ENCODE measurements at places on chromosomes 6 and 20. TPM values are rescaled to one million over a fixed set of nuclear protein-coding genes. Genes with fewer than 3 reads are reported as not detected.

The CFAP61 gene
- total RNA-seq, result not detected

- no peak for DNase-seq
These were observed 669 bp upstream of the TMEM30A start for GRCh38 chr6:75285283-75285639.

DNA sequence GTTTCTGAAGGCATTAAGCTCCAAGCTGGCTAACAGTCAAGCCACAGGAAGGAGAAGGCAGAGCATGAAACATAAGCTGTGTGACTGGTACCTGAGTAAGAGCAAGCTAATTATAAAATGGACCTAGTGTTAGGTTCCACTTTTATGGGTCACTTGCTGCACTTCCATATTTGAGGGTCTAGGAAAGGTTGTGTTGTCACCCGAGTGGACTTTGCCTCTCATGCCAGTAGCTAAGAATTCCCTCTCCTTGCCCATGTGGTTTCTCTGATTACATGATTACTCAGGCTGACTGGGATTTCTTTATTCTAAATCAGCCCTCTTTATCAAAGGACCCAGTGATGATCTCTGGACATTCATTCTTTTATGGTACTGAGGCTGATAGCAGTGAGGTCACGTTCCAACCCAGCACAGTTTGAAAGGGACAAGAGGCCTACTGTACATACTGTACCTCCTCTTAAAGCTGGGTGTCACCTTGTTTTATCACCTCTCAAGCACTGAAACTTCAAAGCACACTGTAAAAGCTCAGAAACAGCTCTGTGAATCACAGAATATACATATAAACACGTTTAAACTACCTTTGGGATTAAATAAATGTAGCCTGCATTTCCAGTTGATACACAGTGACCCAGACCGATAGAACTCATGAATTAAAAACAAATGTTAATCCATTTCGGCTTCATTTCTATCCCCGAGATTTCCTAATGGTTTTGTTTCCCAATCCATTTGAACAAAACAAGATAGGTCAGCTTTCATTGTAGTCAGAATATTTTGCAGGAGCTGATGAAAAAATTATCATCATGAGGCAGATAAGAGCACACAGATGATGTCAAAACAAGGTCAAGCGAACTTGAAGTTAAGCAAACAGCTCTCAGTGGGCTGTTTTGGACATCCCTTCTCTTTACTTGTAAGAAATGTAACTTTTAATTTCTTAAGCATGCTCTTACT lies 96.5 kb downstream of the ALDH8A1 start:
- peak; percentile 75 for DNase-seq

DNA sequence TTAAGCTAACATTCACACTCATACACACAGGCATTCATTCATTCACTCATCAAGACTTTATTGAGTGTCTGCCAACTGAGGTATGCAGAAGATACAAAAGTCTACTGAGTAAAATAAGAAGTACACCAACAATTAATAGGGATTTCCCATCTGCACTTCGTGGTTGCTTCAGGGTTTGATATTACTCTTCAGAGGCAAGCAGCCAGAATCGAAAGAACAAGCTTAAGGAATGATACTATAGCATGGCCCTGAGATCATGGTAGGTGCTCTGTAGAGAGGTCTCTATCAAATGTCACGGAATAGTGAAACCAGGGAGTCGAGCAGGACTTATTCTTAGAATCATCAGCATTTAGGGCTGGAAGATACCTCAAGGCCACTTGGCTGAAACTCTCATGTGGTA lies 135.4 kb downstream of the NRN1 start:
- no peak for DNase-seq

GRCh38 chr6:108222504-108222903 lies 38.3 kb downstream of the SNX3 start:
- no peak for DNase-seq

DNA sequence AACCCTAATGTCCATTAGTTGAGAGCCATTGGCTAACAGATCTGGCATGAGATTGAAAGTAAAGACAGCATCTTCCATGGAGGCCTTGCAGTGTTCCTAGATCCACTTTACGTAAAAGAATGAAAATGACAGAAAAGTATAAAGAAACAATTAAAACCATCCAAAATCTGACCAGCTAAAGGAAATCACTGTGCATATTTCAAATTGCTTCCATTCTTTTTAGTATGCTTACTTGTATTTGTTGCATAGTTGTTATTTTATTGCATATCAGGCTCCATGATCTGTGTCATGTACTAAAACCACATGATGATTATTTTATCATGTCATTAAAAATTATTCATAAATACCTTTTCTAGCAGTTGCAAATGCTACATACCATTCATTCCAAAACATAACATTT lies 67.9 kb downstream of the GCLC start:
- DNase-seq, result no peak

DNA sequence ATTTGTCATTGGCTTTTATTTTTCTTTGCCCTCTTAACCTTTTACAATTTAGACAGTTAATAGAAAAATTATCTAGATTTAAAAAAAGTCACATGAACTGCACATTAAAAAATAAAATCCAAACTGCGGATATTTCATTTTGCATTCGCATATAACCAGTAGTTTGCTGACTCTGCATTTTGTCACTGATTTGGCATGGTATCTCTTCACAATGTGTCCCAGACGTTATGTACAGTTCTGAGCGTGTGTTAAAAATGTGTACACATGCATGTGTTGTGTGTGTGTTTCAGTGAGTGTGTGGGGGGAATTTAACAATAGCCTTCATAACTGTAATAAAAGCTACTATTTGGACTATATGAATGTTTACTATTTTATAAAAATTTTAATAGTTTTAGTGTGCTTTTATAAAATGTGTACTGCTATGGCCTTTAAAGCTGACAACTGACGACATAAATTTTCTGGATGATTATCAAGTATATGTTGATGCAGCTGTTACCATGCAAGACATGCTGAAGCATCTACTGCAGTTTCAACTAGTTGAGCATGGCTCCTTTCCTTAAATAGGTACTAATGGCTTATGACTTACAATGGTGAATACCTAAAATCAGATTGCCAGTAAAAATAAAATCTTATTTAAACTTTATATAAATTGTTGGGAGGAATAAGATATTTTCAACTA lies 67.7 kb downstream of the HMGCLL1 start:
- DNase-seq, result peak; percentile 58

GRCh38 chr6:50003139-50003538 lies 18.7 kb downstream of the DEFB110 start:
- DNase-seq, result no peak

DNA sequence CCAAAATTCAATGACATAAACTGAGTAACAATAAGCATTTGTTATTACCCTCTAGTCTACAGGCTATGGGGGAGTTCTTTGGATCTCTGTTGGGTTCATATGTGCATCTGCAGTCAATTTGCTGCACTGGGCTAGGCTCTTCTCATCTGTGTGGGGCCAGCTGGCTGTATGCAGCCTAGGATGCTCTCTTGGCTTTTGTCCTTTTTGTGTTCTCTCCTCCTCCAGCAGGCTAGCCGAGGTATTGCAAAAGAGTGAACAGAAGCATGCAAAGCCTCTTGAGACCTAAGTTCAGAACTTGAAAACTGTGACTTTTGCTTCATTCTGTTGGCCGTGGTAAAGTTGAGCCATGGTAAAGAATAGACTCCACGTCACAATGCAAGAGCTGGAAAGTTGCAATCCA lies 62.8 kb upstream of the FOXO3 start:
- peak; percentile 48 for DNase-seq

The HLA-DOB gene
- not detected for total RNA-seq

DNA sequence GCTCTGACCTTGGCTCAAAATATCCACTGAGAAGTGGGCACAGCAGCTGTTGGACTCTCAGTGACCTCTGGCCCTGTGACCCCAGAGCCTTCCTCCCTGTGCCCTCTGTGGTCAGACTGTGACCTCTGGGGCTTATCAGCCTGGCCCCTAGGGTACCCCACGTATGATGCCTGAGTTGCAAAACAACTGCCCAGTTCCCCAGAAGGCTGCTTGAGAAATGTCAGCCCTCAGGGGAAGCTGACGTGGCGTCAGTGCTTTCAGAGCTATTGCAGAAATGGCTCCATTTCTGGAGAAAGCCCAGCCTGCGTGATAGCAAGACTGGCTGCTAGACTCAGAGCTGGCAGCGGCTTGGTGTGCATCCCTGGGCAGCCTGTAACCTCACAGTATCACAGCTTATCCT lies 31.5 kb upstream of the TGM2 start:
- DNase-seq, result peak; percentile 90
